ENCODE measurements at places on chromosomes 2 and 18. TPM values are rescaled to one million over a fixed set of nuclear protein-coding genes. Genes with fewer than 3 reads are reported as not detected.
A peak's percentile ranks its signal among the peaks of the same experiment; 100 is the strongest.

Gene PROC
- total RNA-seq: 25.3 TPM

Gene FOXD4L1
- total RNA-seq: 0.48 TPM

Gene ANKRD30B
- not detected for total RNA-seq

Gene ACTR2
- total RNA-seq: 193 TPM

Gene MEP1B
- total RNA-seq: not detected

Gene NOL4
- 5.7 TPM for total RNA-seq

Gene ELOA2
- total RNA-seq: not detected

Gene SLC38A11
- total RNA-seq: 16.6 TPM

Gene AMER3
- total RNA-seq: 7.0 TPM

Gene DYNAP
- total RNA-seq: not detected

Gene AGFG1
- total RNA-seq: 74.5 TPM

Gene GALM
- total RNA-seq: 46.3 TPM

Gene RSAD2
- 4.4 TPM for total RNA-seq

Gene TLX2
- total RNA-seq: not detected

Gene EPB41L3
- 41.7 TPM for total RNA-seq

- no peak for DNase-seq
Measured at GRCh38 chr18:34115409-34116081, 109.2 kb downstream of the NOL4 start.

DNA sequence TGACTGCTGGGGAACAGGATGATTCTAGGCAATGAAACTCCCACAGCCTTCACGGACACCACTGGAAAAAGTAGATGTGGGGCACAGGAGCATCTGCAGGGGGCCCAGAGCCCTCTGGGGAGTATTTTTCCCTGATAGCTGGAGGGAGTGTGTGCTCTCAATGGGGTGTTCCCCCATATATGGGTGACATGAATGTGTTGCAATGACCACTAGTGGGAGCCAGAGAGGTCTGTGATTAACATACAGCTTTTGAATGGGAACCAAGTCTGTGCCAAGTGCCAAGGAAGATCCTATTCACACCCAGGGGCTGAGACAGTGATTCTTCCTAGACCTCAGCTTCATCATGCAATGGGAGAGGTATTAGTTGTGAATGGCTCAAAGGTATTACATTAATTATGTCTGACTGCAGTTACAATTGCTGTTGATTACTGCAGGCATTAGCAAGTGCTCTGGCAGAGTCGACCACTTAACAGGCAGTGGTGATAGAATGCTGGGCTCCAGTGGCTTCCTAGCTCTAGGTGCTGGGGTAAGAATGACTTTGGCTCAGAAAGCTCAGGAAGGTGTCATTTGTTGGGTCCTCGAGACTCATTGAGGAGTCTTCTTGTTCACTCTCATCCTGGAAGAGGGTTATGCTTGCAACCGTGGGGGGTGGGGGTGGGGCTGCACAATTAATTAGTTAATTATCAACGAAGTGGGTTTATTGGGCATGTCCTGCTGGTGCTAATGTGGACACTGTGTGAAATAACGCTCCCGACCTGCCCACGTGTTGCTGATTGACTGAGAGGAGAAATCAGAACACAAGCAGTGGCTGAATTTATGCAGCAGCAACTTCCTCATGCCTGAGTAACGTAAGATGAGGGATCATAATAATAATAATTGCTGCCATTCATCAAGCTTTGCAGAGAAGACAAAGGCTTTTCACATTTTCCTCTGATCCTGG, 194.1 kb downstream of the CLIP4 start:
- DNase-seq: peak; percentile 33

DNA sequence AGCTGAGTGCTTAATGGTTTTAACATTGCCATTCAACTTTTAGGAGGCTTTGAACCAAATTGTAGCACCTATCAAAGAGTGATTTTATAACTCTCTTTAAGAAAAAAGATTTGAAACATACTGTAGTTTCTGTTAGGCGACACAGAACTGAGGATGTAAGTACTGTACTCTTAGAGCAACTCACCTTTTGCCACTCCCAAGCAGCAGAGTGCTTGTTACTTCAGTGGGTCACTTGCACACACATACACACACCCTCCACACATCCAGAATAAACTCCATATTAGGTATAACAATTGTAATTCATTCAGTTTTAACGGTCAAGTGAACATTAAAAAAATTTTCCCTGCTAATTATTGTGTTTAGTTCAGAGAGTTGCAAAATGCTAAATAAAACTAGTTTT, 118.3 kb downstream of the CAMKMT start:
- no peak for DNase-seq

GRCh38 chr2:75292826-75293225, 93.5 kb upstream of the TACR1 start:
- DNase-seq: no peak

DNA sequence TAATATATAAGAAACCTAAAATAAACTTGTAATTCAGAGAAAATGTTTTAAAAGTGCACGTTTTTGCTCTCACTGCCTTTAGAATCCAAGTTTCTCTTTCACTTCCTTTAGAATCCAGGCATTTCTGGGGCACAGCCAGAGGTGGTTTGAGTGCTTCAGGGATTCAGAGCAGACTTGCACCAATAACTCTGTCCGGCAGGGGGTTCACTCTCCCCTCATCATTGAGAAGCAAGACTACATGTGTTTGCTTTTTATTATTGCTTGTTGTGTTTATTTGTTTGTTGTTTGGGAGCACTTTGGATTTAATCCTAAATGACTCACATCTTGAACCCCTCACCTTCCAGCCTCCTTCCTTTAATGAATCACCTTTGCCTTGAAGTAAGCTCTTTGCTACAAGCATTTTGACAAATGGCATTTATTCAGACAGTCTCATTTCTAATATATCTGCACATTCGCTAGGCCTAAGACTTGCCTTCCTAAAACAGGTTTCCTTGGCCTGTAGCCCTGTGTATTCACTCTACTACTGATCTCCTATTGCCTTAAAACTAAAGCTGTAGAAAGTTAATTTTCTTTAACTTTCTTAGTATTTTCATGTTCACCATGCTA, 233.5 kb upstream of the ATP5MC3 start:
- DNase-seq: peak; percentile 21

GRCh38 chr2:129907256-129907998, 72.0 kb upstream of the RAB6C start:
- peak; percentile 2 for DNase-seq

DNA sequence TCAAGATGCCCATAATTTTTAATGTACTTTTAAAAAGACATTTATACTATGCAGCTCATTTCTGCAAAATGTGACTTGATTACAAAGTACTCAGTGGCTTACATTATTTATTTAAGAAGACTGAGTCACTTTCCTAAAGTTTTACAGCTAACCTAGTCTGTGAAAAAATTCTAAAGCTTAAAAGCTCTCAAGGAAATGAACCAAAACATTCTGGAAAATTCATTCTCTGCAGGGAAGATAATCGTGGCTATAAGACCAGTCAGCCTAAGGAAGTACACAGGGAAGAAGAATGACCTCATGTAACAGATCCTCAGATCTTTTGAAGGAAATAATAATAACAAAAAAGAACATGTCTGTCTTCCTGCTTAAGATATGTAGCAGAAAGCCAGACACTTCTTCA, 232.1 kb upstream of the STK17B start:
- DNase-seq: no peak

- DNase-seq: no peak
Measured at GRCh38 chr2:237042101-237042500, 43.6 kb upstream of the COPS8 start.

DNA sequence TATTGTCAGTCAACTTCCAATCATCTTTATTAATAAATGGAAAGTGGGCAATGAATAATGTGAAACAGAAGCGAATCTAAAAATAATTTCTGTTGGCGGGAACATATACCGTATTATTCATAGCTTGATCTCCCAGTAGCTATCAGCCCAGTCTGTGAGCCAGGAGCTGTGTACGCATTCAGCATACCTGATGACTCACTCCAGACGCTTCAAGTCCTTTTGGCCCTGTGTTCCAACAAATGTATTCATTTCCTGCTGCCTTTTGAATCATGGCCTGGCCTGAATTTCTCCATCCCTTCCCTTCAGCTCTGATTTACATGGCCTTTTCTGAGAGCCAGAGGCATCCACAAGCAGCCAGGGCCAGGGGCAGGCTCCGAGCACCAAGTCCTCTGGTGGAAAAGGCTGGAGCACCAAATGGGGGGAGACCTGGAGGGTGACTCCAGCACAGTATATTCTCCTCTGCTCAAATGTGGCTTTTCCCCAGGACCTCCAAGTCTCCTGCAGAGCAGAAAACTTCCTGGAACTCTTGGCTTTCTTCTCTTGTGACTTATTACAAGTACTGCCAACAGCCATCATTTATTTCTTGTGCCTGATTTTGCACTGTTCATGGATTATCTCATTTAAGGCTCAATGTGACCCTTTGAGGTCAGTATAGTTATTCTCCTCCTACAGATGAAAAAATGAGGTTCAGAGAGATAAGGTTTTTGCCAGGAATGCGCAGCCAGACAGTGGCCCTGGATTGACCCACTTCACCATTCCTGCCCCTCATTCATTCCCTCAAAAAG, 108.7 kb downstream of the EN1 start:
- no peak for DNase-seq

DNA sequence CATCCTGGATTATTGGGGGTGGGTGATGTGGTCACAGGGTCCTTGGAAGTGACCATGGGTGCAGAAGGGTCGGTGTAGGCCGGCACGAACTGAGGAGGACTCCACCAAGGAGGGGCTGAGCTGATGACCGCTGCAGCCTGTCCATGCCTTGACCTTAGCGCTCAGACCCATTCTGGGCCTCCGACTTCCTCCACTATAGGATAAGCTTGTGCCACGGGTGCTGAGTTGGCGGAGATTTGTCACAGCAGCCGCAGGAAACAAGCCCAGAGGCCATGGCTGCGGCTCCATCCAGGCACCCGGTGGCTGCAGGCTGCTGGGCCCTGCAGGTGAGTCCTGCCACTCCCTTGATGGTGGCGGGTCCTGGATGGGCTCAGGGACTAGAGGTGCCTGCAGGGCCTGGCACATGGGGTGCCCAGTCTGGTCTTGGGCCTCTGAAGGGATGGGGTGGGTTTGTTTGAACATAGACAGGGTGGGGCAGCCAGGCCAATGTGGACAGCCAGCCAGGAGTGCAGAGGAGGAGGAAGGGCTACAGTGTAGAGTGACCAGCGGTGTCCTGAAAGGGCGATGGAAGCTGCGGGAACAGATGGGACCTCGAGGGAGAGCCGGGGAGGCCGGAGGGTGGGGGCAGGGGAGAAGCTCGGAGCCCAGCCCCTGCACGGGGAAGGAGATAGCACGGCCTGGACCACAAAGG, 84.8 kb downstream of the SEPTIN10 start:
- DNase-seq: no peak

GRCh38 chr2:219906114-219907010, 278.9 kb downstream of the SLC4A3 start:
- no peak for DNase-seq

DNA sequence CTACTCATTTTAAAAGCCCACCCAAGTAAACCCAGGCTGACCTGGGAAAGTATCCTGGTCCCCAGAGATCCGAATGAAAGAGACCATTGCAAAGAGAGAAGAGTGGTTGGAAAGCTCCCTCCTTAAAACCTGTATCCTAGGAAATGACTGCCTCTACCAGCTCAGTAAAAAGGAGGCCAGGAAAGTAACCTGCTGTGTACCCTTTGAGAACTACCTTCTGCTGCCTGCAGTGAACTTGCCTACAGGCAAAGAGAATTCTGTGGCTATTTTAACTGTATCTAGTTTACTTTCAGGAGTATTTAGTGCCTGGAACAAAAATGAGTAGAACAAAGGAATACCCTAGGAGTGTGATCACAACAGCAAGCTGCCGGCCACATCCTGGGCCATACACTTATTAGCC, 641.7 kb upstream of the NRXN1 start:
- no peak for DNase-seq

DNA sequence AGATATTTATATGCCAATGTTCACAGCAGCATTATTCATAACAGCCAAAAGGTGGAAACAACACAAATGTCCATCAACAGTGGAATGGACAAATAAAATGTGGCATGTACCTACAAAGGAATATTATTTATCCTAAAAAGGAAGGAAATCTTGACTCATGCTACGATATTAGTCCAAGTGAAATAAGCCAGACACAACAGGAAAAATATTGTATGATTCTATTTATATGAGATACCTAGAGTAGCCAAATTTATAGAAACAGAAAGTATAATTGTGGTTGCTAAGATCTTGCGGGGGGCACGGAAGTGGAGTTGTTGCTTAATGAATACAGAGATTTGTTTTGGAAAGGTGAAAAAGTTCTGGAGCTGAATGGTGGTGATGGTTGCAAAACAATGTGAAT, 33.0 kb upstream of the CCDC150 start:
- DNase-seq: no peak

- no peak for DNase-seq
Measured at GRCh38 chr2:54041135-54041534, 70.3 kb upstream of the PSME4 start.

DNA sequence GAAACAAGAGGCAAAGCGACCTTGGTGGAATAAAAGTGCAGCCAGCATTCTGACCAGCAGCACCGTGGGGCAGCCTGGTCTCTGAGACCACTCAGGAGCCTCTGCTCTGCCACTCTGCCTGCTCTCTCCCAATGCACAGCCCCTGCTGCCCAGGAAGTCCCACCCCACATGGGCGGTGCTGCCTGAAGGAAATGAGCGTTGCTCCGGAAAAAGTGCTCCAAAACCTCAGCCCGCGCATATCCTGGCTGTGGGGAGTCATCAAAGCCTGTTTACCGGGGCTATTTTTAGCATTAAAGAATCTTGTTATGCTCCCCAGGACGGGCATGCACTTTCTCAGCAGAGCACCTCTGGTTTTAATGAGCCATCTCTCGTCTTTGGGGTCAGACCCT, 54.5 kb downstream of the EPAS1 start:
- no peak for DNase-seq

DNA sequence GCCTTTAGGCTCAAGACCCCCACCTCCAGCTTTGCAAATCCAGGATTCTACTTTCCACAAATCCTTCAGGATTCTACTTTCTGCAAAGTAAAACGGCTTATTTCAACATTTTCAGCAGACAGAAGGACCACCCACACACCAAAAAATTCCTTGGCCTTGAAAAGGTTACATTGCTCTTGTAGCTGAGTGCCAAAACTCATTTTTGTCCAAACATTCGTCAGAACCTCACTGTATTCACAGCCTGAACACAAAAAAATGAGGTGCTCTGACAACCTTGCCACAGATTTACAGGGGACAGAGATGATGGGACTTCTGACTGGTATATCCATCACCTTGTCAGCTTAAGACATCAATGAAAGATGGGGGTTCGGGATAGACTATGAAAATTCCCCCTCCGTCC, 63.0 kb upstream of the COX7A2L start:
- no peak for DNase-seq

Measured in progenitor cell of endocrine pancreas (in vitro differentiated cells).